ENCODE measurements at places on chromosomes 5 and 9. TPM values are rescaled to one million over a fixed set of nuclear protein-coding genes. Genes with fewer than 3 reads are reported as not detected.
A peak's percentile ranks its signal among the peaks of the same experiment; 100 is the strongest.

FOXD4 gene
- not detected for total RNA-seq

NEUROG1 gene
- total RNA-seq: not detected

CD180 gene
- not detected for total RNA-seq

TMEM252 gene
- total RNA-seq: 0.20 TPM

ARL10 gene
- 20.2 TPM for total RNA-seq

LOX gene
- 38.7 TPM for total RNA-seq

DNA sequence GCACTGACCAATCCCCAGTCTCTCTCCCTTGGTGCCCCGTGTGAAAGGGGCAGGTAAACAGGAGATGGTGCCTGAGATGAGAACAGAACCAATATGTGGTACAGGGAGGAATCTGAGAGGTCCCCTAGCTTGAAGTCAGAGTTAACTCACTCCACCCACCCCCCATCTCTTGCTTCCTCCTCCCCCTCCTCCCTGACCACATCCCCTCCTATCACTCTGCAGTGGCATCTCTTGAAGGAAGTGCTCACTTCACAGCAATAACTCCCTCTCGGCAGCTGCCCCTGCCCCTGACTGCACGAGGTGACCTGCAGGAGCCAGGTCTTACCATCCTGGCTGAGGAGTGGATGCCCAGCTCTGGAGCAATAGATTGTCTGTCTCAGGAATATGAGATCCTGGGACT is 224.0 kb downstream of the GAS1 start:
- no peak for DNase-seq

- peak; percentile 79 for DNase-seq
Observed at GRCh38 chr5:43627028-43627427, 24.0 kb downstream of the NNT start.

DNA sequence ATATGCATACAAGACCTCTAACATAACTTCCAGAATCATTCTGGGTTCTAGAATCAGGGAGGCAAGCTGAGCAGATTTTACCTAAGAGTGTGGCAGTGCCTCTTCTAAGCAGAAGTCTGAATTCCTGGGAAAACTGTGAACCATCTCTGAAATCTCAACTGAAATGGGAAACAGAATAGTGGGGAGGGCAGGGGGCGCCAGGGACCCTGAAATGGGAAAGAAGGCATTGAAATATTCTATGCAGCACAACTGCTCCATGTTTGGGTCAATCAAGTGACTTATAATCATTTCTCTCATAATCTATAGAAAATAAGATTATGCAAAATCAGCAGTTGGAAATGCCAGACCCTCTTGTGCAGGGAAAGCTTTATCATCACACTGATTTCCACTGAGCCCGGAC is 156.1 kb downstream of the EBF1 start:
- DNase-seq: no peak

DNA sequence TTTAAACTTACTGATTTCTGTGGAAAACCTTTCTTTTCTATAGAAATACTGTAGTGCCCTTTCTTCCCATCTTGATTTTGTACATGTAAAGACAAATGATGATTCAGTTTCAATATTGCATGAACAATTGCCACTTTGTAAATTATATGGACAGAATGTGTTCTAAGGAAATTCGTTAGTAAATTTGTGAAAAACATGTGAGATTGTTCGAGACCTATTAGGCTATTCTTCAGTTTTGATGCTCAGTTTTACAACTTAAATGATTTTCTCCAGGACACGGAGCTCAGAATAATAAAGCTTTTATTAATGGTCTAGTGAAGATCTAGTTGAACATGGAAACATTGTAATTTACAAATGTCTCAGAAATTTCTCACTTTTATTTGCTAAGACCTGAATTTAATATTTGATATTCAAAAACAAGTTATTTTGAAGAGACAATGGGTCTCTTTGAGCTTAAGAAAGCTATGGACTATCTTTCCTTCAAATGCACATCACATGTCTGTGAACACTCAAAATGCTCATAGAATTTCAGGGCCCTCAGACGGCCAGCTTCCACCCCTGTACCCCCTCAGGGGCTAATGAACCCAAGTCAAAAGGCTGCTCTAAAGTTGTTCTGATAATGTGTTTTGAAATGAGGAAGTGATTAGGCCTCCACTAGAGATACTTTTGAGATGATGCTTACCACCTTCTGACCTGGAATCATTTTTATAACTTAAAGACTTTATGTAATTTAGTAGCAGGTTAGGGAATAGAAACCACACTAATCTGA is 54.1 kb upstream of the FSD1L start:
- no peak for DNase-seq

DNA sequence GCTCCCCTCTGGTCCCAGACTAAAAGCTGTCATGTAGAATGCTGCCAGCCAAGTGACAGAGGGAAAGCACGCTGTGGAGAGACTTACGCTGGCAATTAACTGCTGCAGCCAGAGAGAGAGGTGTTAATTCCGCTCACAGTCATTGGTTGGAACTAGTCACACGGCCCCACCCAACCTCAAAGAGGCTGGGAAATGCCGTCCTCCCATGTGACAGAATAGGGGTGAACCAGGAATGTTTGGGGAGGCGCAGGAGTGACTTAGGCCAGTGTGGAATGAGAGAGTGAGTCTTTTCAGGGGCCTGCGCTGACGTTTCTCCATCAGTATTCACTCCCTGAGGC is 87.6 kb downstream of the AMBP start:
- DNase-seq: no peak

- no peak for DNase-seq
Observed at GRCh38 chr9:18063856-18064390, 410.0 kb upstream of the ADAMTSL1 start.

DNA sequence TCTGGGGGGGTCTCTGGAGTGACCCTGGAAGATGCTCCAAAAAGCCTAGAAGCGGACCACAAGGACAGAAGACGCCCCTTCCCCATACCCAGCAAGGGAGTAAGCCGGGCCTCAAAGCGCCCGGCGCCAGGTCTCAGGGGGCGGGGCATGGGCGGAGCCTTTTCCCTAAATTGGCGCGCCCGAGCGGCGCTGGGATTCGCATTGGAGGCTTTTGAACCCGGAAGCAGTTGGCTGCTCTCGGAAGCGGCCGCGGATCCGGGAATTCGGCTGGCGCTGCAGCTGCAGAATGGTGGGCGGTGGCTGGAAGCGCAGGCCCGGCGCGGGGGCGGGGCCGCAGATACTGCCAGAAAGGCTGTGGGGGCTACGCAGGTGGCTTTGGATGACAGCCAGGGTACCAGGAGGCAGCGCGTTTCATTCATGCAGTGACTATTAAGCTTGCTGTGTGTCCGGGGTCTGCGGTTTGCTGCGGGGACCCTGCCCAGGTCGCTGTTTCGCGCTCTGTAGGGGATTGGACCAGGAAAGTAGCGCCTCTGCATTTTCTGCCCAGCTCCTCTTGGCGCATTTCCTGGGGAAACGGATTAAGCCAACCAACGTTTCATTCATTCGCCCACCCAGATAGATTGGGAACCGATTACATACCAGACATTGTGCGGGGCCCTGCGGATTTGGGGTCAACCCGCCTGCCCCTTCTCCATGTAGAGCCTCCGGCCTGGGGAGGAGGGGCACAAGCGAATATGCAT is 83.0 kb upstream of the FREM1 start:
- peak; percentile 66 for DNase-seq

GRCh38 chr9:27771803-27772545 is 198.7 kb upstream of the C9orf72 start:
- DNase-seq: peak; percentile 85

GRCh38 chr9:37407468-37407867 is 15.0 kb upstream of the GRHPR start:
- DNase-seq: peak; percentile 54

Data from renal cortical epithelial cell (primary cell).